ENCODE measurements at places on chromosomes 12 and 14.

- DNase-seq, result peak; percentile 58
Observed at GRCh38 chr12:14239935-14240872, 125.3 kb upstream of the ATF7IP start.

GRCh38 chr12:124844411-124845397 lies 19.0 kb downstream of the SCARB1 start:
- DNase-seq, result no peak

DNA sequence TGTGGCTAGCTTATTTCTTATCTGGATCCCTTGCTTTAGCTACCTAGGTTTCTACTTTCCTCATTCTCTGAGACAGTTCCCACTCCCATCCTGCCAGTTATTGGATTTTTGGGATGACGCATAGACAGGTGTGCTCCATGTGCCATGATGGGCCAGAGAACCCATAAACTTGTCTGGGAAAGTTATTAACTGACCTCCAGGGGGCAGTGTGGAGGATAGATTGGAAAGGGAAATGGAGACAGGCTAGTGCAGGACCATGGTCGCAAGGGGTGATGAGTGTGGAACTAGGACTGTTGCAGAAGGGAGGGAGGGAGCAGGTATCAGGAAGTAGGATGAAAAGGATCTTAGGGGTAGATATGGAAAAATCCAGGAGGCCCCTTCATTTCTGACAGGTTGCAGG lies 80.3 kb downstream of the ESRRB start:
- peak; percentile 51 for DNase-seq

DNA sequence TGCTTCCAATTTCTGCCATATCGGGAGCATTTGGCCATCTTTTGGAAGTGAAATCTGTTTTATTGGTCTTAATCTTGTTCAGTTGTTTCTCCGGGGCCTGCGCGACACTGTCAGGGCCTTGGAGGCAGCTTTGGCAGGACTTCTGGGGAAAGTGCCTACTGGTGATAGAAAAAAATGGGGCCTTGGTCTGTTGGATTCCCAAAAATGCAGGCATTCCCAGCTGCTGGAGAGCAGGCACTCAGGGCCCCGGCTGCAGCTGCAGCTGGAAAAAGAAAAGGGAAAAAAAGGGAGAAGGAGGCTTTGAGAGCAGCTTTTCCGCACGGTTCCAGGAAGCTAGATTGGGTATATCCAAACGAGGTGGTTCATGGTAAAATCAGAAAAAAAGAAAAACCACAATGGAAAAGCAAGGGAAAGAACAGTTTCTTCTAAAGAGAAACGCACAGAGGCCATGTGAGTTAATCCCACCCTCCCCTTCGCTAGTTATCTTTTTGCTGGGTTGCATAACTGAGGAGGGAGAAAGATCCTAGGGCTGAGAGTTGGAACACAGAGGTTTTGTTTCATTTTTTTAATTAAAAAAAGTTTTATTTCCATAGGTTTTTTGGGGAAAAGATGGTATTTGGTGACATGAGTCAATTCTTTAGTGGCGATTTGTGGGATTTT lies 134.7 kb upstream of the RFLNA start:
- no peak for DNase-seq

DNA sequence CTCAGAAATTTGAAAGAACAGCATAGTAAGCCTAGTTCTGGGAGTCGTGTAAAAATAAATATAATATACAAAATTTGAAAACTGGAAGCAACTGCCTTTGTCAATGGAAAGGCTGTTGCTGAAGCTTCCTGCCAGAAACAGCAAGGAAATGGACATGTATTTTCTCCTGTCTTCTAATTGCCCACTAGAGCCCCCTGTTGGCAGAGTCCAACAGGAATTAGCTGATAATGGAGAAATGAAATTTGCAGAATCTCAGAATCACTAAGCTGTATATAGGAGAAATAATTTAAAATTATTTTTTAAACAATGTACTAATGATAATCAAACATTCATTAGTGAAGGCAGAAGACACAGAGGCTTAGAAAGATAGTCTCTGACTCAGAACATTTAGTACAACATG lies 414.8 kb downstream of the SLC6A15 start:
- DNase-seq, result peak; percentile 42

- no peak for DNase-seq
Observed at GRCh38 chr12:76265424-76266180, 82.6 kb downstream of the BBS10 start.

DNA sequence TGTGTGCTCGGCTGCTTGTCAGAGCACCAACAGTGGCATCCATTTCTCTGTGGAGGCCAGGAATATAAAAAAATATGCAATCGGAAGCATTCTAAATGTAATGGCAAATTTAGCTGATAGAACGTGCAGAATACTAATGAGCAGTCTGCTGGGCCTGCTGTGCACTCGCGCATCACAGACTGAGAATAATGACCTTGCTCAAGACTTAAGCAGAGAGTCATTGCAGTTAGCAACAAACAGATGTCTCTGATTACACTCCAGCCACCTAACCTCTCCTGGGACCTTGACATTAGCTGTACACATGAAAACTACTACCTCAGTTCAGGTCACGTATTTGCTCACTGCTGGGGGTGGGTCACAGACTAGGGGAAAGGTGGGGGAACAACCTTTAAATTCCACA lies 269.2 kb upstream of the DAAM1 start:
- peak; percentile 5 for DNase-seq

GRCh38 chr12:54337280-54337842 lies 12.4 kb downstream of the COPZ1 start:
- no peak for DNase-seq

GRCh38 chr12:45212064-45212463 lies 3.8 kb upstream of the ANO6 start:
- no peak for DNase-seq

GRCh38 chr12:11769723-11770514 lies 120.4 kb downstream of the ETV6 start:
- no peak for DNase-seq

DNA sequence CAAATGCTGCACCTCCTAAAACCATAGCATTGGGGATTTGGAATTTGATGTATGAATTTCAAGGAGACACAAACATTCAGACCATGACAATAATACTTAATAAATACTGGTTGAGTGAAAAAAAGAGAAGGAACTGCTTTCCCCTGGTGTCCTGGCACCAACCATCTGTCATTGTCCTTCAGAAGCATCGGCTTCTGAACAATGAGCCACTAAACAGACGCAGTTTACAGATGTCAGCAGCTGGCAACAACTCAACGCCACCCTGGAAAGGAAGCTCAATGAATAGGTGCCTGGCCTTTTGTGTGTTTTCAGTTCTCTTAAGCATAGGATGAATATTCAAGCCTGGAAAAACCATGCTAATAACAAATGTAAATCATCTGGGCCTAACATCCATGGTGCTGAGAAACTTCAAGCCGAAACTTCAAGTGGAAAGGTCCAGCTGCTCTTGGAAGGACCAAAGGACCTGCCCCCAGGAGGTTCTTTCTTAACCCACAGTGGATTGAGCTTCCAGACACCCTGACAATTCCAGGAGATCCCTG lies 101.3 kb downstream of the WIF1 start:
- no peak for DNase-seq

GRCh38 chr12:13097491-13098011 lies 5.9 kb downstream of the GSG1 start:
- DNase-seq, result no peak

GRCh38 chr14:36751106-36751505 lies 89.4 kb downstream of the PAX9 start:
- no peak for DNase-seq

- DNase-seq, result no peak
Observed at GRCh38 chr12:6114476-6114870, 10.0 kb downstream of the VWF start.

DNA sequence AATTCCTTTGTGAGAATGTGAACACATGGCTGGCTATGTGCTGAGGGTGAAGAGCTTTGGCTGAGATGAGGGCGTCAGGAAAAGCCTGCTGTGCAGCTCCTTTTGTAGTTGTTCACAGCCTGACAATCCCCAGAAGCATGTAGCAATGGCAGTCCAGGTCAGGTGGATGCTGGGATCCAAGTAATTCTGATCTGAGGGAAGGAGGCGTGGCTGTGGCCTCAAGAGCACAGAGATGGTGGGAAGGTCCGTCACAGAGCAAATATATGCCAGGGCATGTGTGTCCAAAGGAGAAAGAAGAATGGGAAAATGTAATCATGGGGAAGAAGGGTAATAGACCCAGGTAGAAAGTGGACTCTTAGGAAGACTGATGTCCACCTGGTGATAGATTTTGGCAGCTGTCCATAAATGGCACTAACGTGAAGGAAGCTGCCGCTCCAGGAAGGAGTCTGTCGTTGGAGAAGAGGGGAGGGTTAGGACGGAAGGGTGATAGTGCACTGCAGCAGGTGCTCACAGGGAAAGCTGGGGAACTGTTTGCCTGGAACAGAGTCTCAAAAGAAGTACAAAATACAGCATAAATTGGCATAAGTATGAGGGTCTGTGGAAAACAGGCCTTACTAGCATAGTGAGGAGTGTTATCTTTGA lies 13.8 kb downstream of the MGST1 start:
- DNase-seq, result no peak

- no peak for DNase-seq
Observed at GRCh38 chr14:101065246-101065645, 161.7 kb upstream of the RTL1 start.

- DNase-seq, result no peak
Observed at GRCh38 chr12:50203691-50204090, 36.5 kb upstream of the CERS5 start.

GRCh38 chr12:6084261-6084968 lies 40.1 kb downstream of the VWF start:
- DNase-seq, result peak; percentile 97

GRCh38 chr12:54016478-54016964 lies 7.7 kb downstream of the HOXC8 start:
- DNase-seq, result peak; percentile 95

GRCh38 chr14:77707355-77707723 lies 484 bp downstream of the ALKBH1 start:
- DNase-seq, result peak; percentile 36

GRCh38 chr12:54222609-54223008 lies 33.8 kb upstream of the SMUG1 start:
- no peak for DNase-seq

- DNase-seq, result peak; percentile 52
Observed at GRCh38 chr12:118190266-118190665, 54.3 kb downstream of the PEBP1 start.
